OCI-LY7 (cell line): ENCODE measurements at places on chromosomes 7 and 10. TPM values are rescaled to one million over a fixed set of nuclear protein-coding genes. Genes with fewer than 3 reads are reported as not detected.

ATG9B gene
- 0.94 and 0.97 TPM in 2 replicates for total RNA-seq

DNA sequence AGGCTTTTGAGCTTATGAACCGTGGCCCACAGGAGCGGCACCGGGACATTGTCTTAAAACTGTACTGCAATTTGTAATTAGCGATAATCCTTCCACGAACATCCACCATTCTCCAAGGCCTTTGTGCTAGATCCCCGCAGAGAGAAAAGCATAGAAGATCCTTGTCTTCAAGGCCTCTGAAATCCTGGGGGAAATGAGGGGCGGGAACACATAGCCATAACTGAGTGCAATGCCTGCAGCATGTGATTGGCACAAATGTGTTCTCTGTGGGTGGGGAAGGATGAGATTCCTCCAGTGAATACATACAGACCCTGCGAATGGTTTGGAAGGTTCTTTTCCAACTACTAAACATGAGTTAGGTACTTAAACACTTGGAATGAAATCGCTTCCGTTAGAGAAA lies 25.9 kb upstream of the PROSER2 start:
- no peak for DNase-seq

PILRB gene
- total RNA-seq = 95.0 and 106 TPM in 2 replicates

GRCh38 chr7:30323006-30323355 lies 38.6 kb downstream of the ZNRF2 start:
- DNase-seq = peak; percentile 20

DNA sequence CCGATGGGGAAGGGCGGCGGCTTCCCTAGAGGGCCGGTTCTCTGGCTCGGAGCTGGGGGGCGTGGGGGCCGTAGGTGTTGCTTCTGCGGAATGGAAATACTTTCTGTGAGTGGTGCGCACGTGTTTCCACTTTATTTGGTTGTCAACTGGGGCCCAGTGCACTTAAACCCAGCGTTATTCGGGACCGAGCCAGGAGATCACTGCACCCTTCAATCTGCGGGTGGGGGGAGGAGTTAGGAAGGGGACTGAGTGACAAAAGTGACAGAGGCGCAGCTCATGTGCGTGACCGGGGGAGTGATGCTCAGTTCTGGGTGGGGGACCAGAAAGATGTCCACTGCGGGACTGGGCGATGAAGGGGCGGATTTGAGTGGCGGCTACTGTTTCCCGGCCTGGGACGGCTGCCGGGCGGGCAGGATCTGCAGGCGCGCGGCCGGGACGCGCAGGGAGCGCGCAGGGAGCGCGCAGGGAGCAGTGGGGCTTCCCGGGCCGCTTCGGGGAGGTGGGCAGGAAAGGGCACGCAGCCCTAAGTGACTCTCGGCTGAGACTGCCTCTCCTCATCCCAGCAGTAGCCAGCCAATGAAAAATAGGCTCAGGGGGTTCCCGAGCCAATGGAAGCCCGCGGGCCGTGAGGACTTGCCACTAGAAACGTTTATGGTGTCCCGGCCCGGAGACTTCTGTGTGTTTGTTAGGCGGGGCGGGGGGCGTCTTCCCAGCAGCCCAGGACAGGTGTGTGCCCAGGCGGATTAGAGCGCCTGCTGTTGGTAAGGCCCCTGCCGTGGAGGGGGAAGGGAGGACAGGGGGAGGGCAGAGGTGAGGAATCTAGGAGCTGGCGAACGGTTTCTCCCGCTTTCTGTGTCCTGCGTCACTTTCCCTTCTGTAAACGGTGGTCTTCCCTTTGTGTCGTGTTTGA lies 54.3 kb upstream of the KDM7A start:
- no peak for DNase-seq

GRCh38 chr10:87816163-87816897 lies 1.7 kb downstream of the ATAD1 start:
- DNase-seq = no peak

HOXA10 gene
- total RNA-seq = not detected in 2 replicates

NKX1-2 gene
- not detected in 2 replicates for total RNA-seq

DNA sequence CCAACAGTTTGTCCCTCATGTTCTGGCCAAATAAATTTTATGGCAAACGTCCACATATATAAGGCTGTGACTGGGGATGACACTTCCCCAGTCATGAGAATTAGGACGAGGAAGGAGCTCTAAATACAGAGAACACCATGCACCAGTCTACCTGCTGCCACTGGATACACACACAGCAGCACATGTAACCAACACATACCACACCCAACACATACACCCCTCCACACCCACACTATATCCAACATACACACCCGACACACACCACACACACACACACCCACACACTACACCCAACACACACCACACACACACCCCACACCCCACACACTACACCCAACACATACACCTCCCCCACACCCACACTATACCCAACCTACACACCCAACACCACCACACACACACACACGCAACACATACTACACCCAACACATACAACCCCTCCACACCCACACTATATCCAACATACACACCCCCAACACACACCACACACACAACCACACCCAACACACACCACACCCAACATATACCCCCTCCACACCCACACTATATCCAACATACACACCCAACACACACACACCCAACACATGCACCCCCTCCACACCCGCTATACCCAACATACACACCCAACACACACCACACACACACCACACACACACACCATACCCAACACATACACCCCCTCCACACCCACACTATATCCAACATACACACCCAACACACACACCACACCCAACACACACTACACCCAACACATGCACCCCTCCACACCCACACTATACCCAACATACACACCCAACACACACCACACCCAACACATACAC lies 74.1 kb downstream of the HIPK2 start:
- no peak for DNase-seq

SVOPL gene
- total RNA-seq = not detected in 2 replicates

DNA sequence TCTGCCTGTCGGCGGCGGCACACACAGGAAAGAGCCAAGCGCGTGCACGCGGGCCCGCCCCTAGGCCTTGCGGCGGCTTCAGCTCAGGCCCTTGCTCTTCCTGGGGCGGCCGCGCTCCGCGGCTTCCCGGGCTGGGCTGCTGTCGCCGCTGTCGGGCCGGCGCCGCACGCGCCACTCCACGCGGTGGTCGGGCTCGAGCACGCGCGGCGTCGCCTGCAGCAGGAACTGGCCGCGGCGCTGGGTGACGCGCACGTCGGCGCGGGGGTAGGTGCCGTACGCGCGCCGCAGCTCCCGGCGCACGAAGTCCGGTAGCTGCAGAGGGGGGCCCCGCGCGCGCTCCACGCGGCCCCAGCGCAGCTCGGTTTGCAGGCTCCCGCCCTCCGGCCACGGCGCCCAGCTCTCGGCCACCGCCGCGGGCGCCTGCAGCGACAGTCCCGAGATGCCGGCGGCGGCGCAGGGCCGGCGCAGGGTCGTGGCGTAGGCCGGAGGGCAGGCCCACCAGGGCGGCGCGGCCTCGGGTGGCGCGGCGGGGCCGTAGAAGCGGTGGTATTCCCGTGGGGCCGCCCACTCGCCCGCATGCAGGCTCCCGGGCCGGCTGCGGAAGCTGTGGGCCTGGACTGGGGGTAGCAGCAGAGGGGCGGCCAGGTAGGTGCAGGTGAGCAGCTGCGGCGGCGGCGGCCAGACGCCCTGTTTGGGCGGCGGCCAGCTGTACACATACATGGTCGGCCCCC lies 804 bp downstream of the C10orf95 start:
- DNase-seq = peak; percentile 94

GPC2 gene
- total RNA-seq = 23.2 and 31.7 TPM in 2 replicates

HOXA7 gene
- total RNA-seq = 0.42 and 1.2 TPM in 2 replicates

DNA sequence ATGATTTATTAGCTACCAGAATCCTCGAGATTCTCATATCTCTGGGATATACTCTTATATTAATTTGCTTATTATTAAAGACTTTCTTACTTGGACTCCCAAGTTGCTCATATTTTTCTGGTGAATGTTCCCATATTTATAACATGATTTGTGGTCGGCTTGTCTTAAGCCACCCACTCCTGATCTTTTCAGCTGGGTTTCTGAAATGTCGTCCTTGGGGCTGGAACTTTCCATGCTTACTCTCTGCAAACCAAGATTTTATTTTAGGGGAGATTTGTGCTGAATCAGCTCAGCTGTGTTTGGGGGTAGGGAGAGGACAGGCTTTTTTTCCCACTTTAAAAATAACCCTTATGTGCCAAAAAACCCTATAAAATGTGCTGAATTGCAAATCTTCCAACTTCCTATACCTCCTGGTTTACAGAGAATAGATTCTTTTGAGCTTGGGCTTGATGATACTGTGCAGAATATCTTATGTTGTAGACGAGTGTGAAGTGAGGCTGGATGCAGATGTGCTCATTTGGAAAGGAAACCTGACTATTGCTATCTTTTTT lies 162.1 kb downstream of the SND1 start:
- no peak for DNase-seq

- no peak for DNase-seq
These were observed 40.9 kb upstream of the PAPSS2 start for GRCh38 chr10:87618566-87619423.

DNA sequence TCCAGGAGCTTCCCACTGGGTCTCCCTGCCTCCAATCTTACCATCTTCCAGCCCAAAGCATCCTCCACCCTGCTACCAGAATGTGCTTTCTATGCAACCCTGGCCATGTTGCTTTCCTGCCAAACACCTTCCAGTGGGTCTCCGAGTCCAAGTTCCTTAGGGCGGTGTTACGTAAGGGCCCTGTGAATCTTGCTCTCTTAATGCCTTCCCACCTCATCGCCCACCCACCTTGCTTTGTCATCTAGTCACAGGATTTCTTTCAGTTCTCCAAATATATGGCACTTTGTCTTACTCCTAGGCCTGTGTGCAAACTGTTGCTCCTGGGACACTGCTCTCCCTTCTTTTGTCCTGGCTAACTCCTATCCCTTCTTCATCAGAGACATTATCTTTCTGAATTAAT lies 344.5 kb downstream of the RPS24 start:
- DNase-seq = no peak

FAM25A gene
- total RNA-seq = not detected in 2 replicates

DNA sequence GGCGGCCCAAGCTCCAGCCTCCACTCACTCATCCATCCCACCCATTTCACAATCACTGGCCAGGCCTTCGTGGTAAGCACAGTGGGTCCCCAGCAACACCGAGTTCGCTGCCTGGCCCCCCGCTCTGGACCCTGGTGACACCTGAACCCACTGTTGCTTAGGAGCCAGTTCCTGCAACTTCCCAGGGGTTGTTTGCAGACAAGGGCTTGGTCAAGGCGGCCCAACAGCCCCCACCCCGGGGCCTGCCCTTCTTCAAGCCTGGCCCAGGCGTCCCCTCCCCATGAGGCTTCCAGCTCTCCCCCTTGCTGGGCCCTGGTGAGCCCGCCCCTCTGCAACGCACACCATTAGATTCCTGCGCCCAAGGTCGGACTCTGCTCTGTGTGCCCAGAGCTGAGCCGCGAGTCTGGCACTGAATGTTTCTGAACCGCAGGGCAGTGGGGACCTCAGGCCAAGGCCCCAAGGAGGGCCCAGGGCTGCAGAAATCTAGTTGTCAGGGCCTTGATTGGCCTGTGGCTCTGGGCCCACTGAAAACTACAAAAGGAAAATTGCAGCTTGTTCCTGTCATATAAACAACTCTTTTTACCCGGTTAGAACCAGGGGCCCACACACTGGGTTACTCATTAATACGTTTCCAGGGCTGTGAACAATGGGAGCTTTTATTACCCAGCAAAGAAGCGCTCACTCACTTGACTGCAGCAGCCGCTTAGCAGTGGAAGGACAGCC lies 2.1 kb upstream of the COX19 start:
- DNase-seq = no peak

GRCh38 chr7:121503039-121503438 lies 106.9 kb upstream of the FAM3C start:
- DNase-seq = peak; percentile 9

DNA sequence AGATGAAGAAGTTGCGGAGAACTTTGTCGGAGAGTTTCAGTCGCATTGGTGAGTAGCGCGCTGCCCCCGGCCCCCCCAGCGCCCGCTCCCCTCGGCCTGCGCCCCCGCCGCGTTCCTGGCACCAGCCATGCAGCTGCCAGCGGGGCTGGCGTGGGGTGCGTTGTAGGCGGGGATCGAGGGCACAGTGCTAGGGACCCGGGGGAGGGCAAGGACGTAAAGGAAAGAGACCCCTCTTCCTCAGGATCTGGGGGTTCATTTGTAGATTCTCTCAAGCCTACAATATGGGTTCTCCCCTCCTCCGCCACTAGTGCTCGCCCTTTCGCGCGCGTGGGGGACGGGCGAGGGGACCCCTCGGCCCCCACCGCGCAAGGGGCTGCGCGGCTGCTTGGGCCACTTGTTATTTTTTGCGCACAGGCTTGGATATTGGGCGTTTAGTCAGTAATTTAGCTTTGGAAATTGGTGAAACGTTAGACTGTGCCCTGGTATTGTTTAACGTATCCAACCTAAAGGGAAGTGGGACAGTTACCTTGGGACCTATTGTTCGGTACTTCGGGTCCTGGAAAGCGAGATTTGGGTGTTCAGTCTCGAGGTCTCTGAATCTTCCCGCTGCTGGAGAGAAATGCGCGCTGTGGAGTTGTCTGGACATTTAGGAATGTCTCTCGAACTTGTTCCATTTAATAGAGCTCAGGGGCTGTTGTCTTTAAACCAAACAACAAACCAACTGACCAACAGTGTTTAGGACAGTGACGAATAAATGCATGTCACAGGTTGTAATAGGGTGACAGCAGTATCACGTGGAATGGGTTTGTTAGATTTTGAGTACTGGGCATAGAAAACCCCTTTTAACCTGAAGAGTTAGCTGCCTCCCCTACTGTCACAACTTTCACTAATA lies 796 bp downstream of the CDK14 start:
- no peak for DNase-seq

- peak; percentile 69 for DNase-seq
These were observed 408.1 kb downstream of the AUTS2 start for GRCh38 chr7:70006261-70006920.

- DNase-seq = no peak
These were observed 154.8 kb downstream of the ARHGAP12 start for GRCh38 chr10:31773749-31774298.

- DNase-seq = no peak
These were observed 309.8 kb downstream of the PARD3 start for GRCh38 chr10:34505338-34505737.

GRCh38 chr7:23247603-23248335 lies 1.2 kb downstream of the GPNMB start:
- DNase-seq = no peak

COBL gene
- total RNA-seq = not detected in 2 replicates

- DNase-seq = no peak
These were observed 54.4 kb downstream of the MCMBP start for GRCh38 chr10:119817991-119818888.

- no peak for DNase-seq
These were observed 5.9 kb upstream of the UPF2 start for GRCh38 chr10:12048547-12048946.

DNA sequence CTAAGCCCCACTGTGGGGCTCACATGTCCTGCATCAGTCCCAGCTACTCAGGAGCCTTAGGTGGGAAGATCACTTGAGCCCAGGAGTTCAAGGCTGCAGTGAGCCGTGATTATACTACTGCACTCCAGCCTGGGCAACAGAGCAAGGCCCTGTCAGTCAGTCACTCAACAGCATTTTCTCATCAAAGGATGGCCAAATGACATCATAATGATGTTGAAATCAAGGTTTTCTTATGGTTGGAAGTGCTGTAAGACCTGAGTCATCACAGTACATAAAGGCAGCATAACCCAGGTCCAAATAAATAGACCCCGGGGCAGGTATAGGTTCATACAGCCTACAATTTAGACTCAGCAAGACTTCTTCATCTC lies 341.1 kb downstream of the PARD3 start:
- DNase-seq = no peak

ACTR3C gene
- not detected in 2 replicates for total RNA-seq

ZPBP gene
- not detected in 2 replicates for total RNA-seq

VSIR gene
- 4.9 and 9.0 TPM in 2 replicates for total RNA-seq

- DNase-seq = no peak
These were observed 304.6 kb downstream of the PRPF18 start for GRCh38 chr10:13891128-13892000.

- no peak for DNase-seq
These were observed 288.7 kb downstream of the MDFIC start for GRCh38 chr7:115210552-115210951.

HYAL4 gene
- total RNA-seq = not detected in 2 replicates
